CD4-positive, alpha-beta T cell treated with Interleukin-17A for 1 hour (primary cell): ENCODE measurements at places on chromosomes 3 and 15.

GRCh38 chr3:111619833-111620232 is 24.7 kb upstream of the ZBED2 start:
- DNase-seq: no peak

DNA sequence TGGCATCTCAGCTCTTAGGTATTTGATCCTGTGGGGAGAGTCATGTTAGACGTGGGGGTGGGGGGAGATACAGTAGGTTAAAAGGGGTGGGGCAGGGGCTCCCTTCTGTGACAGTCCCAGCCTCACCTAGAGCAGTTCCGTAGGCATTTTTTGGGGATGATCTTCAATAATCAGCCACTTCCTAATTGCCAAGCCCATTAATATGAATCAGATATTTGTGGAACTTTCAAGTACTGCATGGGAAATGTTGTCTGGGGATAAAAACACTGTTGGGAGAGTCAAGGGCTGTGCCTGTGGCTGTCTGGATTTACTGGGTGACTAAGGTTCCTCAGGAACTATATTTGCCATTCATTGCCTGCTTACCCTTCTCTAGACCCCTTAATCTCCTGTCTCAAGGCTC is 9.5 kb downstream of the C3orf52 start:
- no peak for DNase-seq

DNA sequence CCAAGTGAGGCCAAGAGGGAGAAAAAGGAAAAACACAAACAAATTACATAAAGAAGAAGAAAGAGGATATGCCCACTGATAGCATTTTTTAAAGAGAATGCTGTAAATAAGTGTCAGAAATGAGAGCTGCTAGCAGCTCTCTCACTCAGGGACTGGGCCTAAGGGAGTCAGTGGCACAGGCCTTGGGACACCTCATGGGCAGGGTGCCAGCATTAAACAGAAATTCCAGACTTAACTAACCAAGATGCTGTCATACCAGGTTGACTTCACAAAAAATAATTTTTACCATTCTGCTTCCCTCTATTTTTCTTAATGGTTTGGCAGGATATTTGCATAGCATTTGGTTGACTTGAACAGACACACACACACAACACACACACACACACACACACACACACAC is 92.3 kb upstream of the ADAMTSL3 start:
- DNase-seq: no peak

DNA sequence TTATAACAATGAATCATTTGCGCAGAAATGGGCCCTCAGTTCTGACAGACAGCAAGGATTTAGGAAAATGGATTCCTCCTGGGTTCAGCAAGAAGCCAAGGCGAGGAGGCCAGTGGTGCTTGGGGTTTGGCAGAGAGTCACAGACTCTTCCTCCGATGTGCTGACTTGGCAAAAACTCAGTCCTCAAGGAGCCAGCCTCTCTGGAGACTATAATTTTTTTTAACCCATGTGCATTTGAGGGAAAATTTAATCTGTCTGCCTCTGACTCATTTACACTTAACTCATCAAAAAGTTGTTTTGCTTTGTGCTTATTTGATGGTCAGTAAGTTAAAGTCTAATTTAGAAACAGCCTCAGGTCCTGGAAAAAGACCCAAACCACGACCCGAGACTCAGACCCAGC is 34.2 kb upstream of the SLC24A5 start:
- no peak for DNase-seq

GRCh38 chr3:94365006-94365405 is 302.1 kb downstream of the NSUN3 start:
- DNase-seq: no peak

DNA sequence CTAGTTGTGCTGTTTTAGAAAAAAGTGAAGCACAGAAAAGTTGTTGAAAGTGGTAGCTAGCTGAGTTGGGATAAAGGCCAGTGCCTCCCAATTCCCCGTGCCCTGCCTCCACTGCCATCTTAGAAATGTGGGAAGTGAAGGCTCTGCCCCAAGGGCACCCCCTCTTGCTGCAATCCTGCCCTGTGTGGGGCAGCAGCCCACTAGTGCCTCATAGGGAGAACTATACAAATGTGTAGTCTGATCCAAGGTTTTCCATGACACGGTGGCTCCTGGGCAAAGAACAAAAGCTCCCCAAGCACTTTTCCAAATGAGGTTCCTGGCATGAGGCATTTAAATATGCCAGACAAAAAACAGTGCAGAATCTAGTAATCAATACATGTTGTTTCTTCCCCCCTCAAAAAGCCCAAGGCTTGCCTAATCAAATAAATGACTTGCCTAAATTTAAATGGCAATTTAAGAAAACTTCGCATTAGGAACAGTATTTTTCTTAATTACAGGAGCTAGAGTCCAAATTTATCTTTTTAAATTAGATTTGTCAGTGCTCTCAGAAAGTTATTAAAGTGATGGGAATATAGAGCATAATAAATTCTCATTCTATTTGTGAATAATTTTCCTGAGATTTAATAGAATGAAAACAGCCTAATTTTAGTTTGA is 83.8 kb downstream of the GHSR start:
- no peak for DNase-seq

DNA sequence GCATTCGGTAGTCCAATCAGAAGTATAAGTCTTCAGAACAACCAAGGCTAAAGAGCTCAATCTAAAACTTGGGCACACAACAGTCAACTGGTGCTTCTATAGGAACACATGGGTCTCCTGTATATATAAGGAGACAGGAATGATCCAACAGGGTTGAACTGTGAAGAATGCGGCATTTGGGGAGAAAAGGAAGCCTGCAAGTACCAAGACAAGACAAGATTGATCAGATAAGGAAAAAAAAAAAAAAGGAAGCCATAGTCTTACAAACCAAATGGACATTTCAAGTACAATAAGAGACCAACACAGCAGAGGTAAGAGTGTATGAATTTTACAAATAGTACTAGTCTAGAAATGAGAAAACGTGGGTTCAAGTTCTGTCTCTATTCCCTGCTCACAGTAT is 6.5 kb downstream of the CPEB1 start:
- DNase-seq: no peak

- DNase-seq: no peak
These were observed 5.5 kb upstream of the VGLL3 start for GRCh38 chr3:86996261-86996955.

DNA sequence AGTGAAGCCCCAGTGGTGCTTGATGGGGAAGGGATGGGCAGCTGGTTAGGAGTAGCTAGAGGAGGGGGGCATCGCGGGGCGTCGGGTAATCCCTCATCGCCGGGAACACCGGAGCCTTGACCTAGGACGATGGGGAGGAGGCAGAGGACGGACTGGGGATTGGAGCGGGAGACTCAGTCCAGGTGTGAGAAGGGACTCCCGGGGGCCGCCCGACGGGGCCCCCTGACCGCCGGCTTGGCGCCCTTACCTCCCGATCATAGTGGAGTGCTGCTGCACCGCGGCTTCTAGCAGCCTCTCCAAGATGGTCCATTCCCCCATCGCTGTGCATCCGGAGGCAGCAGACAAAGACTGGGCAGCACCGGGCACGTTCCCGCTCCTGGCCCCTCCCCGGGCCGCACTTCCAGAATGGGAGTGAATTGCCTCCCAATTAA is 612 bp downstream of the GJD2 start:
- no peak for DNase-seq

- DNase-seq: peak; percentile 48
These were observed 39.6 kb upstream of the LAMP3 start for GRCh38 chr3:183202004-183202722.

- DNase-seq: no peak
These were observed 47.9 kb downstream of the RGMA start for GRCh38 chr15:93041159-93041547.

GRCh38 chr3:64443546-64444381 is 218.5 kb upstream of the PRICKLE2 start:
- DNase-seq: no peak

DNA sequence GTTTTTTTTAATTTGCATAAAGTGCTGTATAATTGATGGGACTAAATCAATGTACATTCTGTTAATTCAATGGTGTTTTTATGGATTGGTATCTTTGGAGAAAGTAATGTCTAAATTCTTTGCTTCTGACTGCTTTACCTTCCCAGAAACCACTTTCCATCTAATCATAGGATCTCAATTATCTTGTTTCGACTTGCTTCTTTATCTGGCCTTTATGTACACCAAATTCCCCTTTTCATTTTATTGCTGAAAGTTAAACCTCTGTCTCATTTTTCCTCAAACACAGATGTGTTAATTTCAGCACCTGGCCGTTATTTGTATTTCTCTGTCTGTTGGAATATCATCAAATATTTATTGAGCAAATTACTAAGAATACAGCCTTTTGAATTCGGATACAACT is 287.3 kb upstream of the GBE1 start:
- no peak for DNase-seq

- no peak for DNase-seq
These were observed 713.1 kb upstream of the NAALADL2 start for GRCh38 chr3:174146008-174146407.

GRCh38 chr3:178277605-178278004 is 258.6 kb upstream of the KCNMB2 start:
- DNase-seq: no peak

GRCh38 chr15:84811828-84812227 is 5.3 kb upstream of the ALPK3 start:
- DNase-seq: no peak
